ENCODE measurements at places on chromosomes 16 and 17. TPM values are rescaled to one million over a fixed set of nuclear protein-coding genes. Genes with fewer than 3 reads are reported as not detected.

Gene PNMT
- polyA plus RNA-seq, result 0.07 TPM

Gene SARM1
- polyA plus RNA-seq, result 17.9 TPM

Gene HOXB5
- not detected for polyA plus RNA-seq

Gene HOXB9
- not detected for polyA plus RNA-seq

Gene PYY
- 0.21 TPM for polyA plus RNA-seq

Gene MRPL45
- polyA plus RNA-seq, result 42.8 TPM

Gene CYLD
- polyA plus RNA-seq, result 6.5 TPM

Gene GRIN2A
- polyA plus RNA-seq, result not detected

Gene KCNH6
- 0.18 TPM for polyA plus RNA-seq

Gene APOH
- not detected for polyA plus RNA-seq

Gene RGS9
- 1.3 TPM for polyA plus RNA-seq

Gene C1QTNF1
- polyA plus RNA-seq, result 11.6 TPM

Gene KIF18B
- 12.6 TPM for polyA plus RNA-seq

Gene CDH8
- 0.05 TPM for polyA plus RNA-seq

Gene BAIAP3
- polyA plus RNA-seq, result 1.1 TPM

Gene STX1B
- polyA plus RNA-seq, result 21.2 TPM

Data from SK-N-SH (cell line).